H54 (cell line): ENCODE measurements at places on chromosomes 16 and 17.

- DNase-seq = no peak
These were observed 455.6 kb downstream of the HS3ST3B1 start for GRCh38 chr17:14756479-14756878.

- peak; percentile 88 for DNase-seq
These were observed 3.0 kb upstream of the KRT15 start for GRCh38 chr17:41521574-41522261.

DNA sequence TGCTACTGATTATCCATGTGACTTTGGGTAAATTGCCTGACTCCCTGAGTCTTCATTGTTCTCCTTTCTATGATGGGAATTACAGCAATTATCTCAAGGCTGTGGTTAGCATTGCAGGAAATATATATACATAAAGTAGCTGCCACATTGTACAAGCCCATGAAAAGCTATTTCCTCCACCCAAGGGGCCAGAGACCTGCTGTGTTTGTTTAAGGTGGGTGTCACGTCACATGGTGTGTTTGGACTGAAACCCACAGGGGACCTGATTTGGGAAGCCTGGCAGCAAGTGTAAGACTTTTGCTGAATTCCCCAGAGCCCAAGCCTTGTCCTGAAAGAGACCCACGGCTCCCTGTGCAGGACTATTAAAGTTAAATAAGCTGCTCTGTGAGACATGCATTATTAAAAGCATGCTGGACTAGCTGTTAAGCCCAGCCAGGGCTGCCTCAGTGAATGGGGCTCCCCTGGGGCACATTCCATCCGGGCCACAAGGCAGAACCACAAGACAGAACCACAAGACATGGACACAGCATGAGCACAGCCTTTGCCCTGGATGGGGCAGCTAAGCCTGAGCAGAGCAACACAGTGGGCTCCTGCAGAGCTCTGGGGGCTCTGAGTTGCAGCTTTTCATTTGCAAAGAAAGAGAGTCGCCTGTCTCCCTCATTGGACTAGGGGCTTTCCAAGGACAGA is 148.9 kb downstream of the SPACA3 start:
- no peak for DNase-seq

DNA sequence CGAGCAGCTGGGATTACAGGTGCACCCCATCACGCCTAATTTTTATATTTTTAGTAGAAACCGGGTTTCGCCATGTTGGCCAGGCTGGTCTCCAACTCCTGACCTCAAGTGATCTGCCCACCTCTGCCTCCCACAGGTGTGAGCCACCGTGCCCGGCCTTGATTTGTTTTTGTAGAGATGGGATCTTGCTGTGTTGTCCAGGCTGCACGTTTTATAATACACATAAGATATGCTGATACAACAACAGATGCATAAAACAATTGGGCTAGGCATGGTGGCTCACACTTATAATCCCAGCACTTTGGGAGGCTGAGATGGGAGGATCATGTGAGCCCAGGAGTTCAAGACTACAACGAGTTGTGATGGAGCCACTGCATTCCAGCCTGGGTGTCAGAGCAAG is 6.0 kb downstream of the USP36 start:
- no peak for DNase-seq

DNA sequence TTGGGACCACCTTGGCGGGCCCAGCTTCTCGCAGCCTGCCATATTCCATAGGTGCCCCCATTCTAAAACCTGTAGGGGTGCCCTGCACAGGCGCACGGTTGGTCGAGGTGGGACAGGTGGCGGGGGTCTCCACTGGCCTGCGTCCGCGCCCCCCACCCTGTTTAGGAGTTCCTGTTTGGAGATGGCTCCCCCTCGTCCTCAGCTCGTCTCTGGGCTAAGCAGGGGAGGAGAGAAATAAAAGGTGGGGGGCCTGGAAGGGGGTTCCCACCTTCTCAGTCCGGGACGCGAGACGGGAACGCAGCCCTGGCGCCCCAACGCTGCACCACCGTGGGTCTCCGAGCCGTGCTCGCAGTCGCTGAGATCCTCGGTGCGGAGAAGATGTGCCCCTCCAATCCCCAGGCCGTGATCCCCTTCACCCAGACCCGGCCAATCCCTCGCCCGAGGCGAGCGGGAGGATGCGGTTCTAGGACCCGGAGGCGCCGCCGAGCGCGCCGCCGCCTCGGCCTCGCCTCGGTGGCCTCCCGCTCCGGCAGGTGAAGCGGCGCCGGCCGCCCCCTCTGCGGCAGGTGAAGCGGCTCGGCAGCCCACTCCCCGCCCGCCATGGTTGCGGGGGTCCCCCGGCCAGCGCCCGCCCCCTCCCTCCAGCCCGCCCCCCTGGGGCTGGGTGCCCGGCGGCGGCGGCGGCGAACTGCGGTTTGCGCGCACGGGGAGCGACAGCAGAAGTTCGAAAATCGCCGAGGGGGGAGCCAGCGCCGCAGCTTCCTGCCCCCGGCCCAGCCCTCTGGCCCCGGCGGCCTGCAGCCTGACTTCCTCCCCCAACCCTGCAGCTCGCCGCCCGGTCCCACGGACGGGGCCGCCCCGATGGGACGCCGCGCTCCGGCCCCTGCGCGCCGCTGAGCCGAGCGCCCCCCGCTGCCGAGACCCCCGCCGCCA is at the start of gene FMNL1:
Gene FMNL1, plus strand, starts transcription at position 805 of the 933 bp plus-strand sequence. CDS start 240 bp downstream, outside the sequence.
- peak; percentile 64 for DNase-seq

GRCh38 chr17:42354956-42355843 is 33.0 kb downstream of the STAT3 start:
- DNase-seq = no peak

- no peak for DNase-seq
These were observed 34.1 kb downstream of the CDRT15 start for GRCh38 chr17:14202388-14203166.

DNA sequence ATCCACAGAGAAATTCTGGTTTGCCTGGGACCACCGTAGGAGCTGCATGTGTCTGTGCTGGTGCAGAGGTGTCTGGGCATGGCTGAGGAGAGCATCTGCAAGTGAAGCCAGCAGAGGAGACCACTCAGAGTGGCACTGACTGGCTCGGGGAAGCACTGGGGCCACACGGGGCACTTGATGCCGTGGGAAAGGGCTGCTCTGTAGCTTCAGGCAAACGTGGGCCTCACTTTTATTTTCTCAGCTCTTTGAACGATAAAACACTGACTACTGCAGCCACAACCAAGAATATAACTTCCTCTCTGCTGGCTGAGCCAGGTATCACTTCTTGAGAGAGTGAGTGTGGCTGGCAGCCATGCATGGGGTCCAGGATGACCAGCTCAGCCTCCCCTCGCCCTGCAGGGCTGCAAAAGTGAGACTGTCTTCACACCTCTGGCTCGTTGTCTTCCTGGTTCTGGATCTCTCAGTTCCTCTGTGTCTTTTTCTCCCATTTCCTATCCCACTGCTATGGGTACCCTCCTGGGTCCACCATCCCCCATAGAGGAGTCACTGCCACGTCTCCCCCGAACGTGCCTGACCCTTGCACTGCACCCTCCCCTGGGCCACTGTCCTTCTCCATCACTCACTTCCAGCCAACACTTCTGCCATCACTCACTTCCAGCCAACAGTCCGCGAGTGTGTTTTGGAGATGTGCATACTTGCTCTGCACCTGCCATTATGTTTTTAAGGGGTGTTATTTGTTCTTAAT is 201.4 kb upstream of the CHMP6 start:
- no peak for DNase-seq

DNA sequence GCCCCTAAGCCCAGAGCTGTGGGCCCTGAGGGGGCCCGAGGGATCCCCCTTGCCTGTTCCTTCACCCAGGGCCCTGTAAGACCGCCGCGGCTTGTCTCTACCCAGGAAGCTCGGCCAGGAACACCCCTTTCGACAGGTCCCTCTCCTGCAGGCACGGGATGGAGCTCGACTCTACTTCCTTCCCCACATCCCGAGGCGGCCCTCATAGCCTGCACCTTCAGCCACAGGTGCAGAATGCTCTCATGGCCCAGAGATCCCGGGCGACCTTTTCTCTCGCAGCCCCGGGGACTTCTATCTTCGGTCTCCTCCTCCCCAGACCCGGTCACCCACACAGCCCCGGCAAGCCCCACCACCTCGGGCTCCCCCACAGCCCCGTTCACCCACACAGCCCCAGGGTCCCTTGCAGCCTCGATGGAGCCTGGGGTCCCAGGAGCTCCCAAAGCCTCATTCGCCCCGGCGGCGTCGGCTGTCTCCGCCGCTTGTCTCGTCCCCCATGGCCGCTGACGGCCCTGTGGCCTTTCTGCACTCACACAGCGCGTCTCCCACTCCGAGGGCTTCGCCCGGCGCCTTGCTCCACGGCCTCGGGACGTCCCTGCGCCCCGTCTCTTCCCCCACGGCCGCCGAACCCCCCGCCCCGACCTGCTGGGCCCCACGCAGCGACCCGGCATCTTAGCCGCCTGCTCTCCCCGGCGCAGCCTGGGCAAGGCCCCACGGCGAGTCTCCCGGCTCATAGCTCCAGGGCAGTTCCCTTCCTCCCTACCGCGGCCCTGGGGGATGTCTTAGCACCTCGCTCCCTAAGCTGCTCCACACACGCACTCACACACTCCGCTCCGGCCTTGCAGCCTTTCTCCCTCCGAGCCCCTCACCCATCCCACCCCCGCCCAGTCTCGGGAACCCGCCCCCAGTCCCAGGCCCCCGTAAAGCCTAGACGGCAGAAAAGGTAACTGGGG is 650 bp downstream of the KIAA0753 start:
- no peak for DNase-seq

GRCh38 chr16:12321311-12321842 is 344.8 kb downstream of the SNX29 start:
- no peak for DNase-seq

GRCh38 chr16:11682655-11683096 is 14.4 kb downstream of the SNN start:
- peak; percentile 60 for DNase-seq

- DNase-seq = no peak
These were observed 527 bp downstream of the EIF5A start for GRCh38 chr17:7307686-7308624.

- DNase-seq = no peak
These were observed 1748.9 kb downstream of the TP53TG3F start for GRCh38 chr16:35208001-35208935.

GRCh38 chr16:50273888-50274325 is 7.6 kb downstream of the ADCY7 start:
- no peak for DNase-seq

DNA sequence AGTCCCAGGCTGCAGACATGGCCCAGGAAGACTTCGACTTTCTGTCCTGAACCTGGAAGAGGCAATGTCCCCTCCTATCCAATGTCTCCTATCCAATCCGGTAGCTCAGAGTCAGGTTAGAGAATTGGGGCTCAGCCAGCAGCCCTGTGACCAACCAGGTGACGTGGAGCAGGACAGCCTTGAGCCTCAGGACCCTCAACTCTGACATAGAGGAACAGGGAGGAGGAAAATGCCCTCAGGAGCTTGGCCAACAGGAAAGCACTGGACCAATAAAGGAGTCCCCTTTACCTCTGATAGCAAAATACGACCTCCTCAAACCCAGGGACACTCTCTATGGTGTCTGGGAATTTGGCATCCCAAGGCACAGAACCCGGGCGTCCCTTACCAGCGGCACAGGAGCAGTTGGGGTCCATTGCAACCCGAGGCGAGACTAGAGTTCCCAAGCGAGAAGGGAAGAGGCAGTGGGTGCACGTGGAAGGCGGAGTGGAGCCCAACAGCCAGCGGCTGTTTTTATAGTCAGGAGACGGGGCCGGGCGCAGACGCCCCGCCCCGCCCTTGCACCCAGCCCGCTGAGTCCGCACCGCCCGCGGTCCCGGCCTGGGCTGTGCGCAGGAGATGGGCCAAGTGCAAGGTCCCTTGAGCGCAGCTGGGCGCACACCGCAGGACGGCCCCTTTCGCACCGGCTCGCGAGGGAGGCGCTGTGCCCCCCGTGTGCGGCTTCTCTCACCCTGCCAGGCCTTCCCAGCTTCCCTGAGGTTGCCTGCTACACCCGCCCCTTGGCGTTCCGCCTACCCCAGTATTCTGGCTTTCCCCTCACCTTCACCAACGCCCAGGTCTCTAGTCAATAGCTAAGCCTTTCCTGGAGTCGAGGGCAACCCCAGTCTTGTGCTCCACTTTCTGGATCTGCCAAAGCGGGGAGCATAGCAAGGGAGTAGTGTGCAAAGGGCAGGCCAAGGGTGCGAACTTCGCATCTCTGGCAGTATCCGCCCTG is at the start of gene MT1G:
Gene MT1G, minus strand, starts transcription at position 485 of the 991 bp plus-strand sequence. Its CDS starts 72 bp downstream, at position 413.
- DNase-seq = no peak

GRCh38 chr16:87824991-87825841 is 44.1 kb downstream of the SLC7A5 start:
- no peak for DNase-seq

GRCh38 chr16:3968551-3968950 is 88.0 kb upstream of the CREBBP start:
- DNase-seq = no peak

- no peak for DNase-seq
These were observed 4.2 kb upstream of the GAA start for GRCh38 chr17:80097127-80097621.

GRCh38 chr17:79686476-79686875 is 44.3 kb upstream of the ENPP7 start:
- DNase-seq = no peak
